ENCODE measurements at places on chromosomes 13 and 19. TPM values are rescaled to one million over a fixed set of nuclear protein-coding genes. Genes with fewer than 3 reads are reported as not detected.

GRCh38 chr13:100680131-100680530, 5.5 kb upstream of the TMTC4 start:
- no peak for DNase-seq

DNA sequence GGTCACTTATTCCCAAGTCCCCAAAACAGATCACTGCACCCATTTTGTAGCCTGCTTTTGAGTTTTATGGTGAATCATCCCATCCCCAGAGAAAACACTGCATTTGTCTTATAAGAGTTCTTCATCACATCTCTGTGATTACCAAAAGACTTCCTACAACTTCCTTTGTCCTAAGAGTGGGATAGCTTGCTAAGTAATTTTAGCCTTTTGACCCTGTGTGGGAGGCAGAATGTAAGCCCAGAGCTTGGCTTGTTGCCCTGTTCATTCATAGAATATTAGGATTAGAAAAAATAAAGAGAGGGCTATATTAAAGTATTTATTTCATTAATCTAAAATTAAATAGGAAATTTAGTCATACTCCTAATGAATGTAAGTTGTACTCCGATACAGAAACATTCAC, 213.3 kb downstream of the MZT1 start:
- no peak for DNase-seq

Gene APC2
- 0.72 TPM for total RNA-seq

Gene ZNF560
- 8.4 TPM for total RNA-seq

DNA sequence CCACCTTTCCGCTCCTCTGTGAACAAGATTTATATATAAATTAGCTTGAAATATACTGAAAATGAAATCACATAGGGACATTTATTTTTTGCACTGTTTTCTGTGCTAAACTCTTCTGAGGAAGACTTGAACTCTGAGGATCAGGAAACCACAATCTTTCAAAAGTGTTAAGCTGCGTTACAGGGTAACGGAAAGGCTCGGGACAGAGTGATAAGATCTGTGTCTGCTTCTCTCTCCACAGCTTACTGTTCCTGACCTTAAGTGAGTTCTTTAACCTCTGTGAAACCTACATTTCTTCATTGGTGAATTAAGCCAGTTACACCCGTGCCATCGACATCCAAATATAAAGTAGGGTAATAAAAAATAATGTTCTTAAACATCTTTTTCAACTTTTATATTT, 38.9 kb downstream of the DACH1 start:
- DNase-seq, result no peak

Measured in umbilical cord (tissue), 2 donors.